ENCODE measurements at places on chromosomes 2 and 18.

DNA sequence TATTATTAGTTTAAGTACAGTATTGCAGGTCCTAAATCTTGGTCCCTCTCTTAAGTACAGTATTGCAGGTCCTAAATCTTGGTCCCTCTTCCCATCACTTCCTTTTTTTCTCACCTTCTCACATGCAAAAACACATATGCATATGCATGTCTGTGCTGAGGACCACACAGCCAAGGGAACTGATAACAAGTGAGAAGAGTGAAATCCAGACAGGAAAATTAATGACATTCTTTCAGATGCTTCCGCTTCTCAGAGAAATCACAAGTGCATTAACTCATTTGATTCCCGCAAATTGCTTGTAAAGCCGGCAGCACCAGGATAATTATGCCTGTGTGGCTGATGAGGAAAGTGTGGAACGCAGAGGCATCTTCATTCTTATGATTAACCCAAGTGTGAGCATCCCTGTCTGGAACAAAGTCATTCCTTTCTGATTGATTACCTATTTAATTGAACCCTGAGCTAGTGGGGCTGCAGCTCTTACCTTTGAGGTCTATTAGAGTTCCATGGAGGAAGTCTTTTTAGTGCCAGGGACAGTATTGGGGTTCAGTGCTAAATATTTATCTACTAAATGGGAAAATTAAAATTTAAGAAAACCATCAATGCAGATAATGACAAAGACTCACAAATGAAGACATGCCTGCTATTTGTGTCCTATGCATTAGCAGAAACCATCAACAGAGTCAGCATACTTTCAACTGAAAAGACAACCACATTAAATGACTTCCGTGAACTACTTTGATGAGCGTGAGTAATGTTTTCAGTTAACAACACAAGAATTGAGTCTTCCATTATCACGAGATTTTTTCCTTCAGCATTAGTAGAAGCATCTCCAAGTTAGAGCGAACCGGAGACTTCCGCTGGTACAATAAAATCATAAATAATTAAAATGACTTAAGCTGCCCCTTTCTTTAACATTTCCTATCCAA is 220.4 kb upstream of the SLC35G4 start:
- no peak for DNase-seq

DNA sequence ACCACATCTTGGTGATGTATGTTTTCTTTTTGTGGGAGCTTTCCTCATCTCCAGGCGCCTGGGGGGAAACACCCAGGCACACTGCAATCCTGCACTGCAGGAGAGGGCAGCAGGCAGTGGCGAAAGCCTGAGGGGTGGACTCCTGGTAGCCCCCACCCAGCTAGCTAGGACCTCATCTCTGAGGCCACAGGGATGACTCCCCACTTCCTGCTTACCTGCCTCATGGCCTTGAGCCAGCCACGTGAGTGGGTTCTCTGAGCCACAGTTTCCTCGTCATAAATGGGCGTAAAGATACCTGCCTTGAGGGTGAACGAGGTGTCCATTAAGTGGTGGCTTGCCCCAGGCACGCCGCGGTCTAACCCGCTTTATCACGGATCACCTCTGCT is 19.1 kb downstream of the TRAF3IP1 start:
- DNase-seq = no peak

- no peak for DNase-seq
Observed at GRCh38 chr2:176574484-176575236, 305.4 kb downstream of the MTX2 start.

- no peak for DNase-seq
Observed at GRCh38 chr2:8796878-8797550, 40.4 kb downstream of the KIDINS220 start.

GRCh38 chr18:38290229-38290628 is 724.6 kb upstream of the CELF4 start:
- no peak for DNase-seq

DNA sequence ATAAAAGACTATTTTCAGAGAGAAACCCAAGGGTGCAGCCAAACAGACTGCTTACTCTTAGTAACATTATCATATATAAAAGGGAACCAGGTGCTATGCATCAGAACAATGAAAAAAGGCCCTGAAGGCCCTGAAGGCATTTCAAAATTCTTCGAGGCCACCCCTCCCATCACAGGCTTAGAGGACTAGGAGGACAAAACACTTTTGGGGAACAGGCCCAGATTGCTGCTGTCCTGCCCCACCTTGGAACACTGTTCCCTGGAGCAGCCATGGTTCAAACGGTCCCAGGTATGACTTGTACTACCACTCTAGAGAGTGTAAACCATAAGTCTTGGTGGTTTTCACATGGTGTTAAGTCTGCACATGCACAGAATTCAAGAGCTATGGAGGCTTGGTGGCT is 2183.1 kb upstream of the CELF4 start:
- no peak for DNase-seq

- no peak for DNase-seq
Observed at GRCh38 chr18:9096007-9096371, 6.5 kb upstream of the NDUFV2 start.

DNA sequence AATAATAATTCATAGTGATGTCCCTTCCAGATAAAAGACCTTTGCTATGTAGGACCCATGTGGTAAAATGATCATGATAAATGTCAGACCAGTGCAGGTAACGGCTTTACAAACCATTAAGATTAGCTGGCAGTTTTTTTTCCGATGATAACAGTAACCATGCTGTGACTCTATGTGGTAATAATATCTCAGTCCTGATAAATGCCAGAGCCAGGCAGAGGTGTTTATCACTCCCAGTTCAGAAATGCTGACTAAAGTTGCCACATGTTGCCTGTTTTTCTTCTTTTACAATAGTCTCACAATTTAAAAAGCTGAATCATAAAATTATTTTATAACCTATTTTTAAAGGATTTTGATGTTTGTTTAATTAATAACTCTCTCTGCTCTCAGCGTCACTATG is 565.1 kb downstream of the ARHGAP15 start:
- no peak for DNase-seq

DNA sequence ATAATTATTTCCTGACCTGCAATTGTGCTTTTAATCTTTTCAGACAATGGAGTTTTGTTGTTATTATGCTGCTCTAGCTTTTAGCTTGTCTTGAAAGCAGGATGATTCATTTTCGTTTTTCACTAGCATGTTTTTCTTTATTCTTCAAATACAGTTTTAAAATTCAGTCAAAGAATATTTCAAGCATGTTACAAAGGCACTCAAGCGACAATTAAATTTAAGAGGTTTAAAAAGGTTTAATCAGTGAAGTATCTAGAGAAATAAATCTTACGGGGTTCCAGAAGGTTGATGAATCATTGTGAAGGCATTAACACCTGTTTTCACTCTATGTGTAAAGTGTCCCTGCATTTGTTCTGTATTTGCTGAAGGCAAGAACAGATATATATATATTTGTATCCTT is 390.7 kb upstream of the TMEFF2 start:
- no peak for DNase-seq

DNA sequence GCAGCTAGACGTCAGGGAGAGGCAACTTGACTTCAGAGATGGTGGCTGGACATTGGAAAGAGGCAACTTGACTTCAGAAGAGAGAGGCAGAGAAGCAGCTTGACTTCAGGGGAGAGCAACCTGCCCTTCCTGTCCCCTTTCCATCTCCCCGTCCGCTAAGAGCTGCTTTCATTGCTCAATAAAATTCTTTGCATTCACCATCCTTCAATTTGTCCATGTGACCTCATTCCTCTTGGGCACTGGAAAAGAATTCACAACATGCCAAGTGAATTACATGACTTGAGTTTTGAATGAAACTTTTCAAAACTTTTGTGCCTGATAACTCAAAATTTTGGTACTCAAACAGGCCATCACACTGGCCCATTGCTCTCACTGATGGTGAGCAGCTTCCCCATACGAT is 158.9 kb downstream of the DPP4 start:
- no peak for DNase-seq

DNA sequence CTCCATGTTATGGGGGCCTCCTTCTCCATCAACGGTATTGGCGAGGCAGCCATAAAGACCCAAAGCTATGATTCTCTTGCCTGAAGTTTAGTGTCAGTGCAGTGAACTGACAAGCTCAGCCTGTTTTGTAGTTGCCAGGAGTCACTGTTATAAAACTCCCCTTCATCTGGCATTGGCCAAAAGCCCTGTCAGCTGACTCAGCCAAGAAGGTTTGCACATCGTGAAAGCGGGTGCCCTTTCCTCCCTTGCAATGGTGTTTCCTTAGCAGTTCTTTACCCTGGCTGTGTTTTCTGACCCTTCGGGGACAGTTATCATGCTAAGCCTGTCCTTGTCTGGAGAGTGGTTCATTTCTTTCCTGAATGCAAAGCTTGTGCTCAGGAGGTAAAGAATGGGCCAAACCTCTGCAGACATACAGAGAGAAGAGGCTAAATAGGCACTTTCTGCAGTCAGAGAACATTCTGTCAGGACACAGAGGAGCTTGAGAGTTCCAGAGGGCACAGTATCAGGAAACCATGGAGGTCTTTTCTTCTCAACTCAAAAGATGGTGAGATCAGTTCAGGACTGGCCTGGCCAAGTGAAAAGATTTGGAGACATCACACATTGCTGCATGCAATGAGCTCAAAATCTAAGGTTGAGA is 414.2 kb downstream of the ZNF521 start:
- no peak for DNase-seq

DNA sequence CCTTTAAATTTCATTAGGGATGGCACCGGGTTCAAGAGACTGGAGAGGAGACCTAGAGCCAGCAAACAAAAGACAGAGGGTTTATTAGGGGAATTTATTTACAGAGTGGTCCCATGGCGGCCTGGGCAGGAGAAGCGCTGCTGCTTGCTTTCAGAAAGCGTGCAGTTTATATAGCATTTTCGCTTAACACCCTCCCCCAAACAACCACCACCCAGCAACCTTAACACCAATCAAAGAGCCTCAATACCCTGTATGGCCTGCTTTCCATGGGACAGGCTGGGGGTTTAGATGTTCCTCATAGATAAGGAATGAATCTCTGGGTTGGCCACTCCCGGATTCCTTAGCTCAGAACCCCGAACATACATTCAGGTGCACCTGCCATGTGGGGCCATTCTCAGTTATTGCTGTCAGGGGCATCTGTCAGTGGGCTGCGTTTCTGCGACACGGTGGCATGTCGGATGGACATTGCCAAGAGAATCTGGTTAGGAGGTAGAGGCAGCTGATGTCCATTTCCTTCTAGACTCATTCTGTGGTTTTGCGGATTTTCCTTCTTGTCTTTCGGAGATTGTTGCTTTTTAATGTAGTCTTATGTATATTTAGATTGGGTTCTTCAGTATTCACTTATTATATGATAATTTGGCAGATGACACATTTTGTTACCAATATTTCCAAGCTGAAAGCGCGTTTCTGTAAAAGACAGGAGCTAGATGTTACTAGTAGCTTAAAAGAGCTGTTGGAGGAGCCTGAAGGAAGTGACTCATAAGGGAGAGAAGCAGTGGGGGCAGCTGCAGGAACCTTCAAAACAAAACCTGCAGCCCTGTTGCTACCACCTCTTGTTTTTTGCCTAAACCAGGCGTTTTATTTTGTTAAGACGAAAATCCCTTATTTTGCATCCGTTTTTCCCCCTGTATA is 7.2 kb downstream of the AGAP1 start:
- DNase-seq = no peak
